ENCODE measurements at places on chromosomes 3 and 15.

GRCh38 chr3:177382944-177383343, 185.7 kb upstream of the TBL1XR1 start:
- DNase-seq, result no peak

- peak; percentile 81 for DNase-seq
These were observed 80.6 kb upstream of the CHD2 start for GRCh38 chr15:92819278-92820235.

DNA sequence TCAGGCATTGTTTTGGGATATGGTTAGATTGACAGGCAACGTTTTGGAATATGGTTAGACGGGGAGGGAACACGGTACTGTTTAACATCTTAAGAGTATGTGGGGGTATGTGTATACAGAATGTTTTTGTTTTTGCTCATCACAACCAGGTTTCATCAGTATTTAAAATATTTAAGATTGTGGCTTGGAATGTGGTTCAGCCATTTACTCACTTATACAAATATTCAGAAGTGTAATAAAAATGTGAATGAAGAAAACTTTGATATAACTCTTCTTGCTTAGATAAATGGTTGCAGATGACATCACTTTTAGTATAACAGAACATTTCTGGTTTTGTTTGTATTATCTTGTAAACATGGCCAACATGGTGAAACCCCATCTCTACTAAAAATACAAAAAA, 3.9 kb upstream of the PAK2 start:
- DNase-seq, result no peak

GRCh38 chr15:61974759-61975158, 85.5 kb downstream of the VPS13C start:
- DNase-seq, result peak; percentile 59

GRCh38 chr3:111033470-111034050, 38.1 kb upstream of the NECTIN3 start:
- no peak for DNase-seq

- DNase-seq, result no peak
These were observed 89.0 kb upstream of the LPP start for GRCh38 chr3:188064831-188065493.

DNA sequence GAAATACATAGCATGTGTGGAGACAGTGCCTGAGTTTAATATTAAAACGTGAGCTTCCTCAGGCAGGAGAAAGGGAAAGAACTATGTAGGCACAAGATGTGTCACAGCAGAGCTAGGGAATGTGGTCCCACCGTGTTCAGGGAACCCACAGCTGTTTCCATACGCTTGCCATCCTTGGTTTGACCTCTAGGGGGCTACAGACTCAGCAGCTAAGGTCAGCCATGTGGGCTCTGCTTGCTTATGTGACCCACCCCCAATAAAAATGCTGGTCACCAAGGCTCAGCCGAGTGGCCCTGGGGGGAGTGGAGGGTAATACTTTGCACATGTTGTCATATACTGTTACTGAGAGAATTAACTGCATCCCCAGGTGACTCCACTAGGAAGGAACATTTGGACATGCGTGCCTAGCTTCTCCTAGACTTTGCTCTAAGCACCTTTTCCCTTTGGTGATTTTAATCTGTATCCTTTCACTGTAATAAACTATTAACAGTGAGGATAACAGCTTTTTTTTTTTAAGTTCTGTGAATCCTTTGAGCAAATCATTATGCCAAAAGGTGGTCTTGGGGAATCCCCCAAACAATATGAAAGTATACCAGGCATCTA, 3.3 kb downstream of the TUBGCP5 start:
- DNase-seq, result peak; percentile 2

GRCh38 chr15:93333796-93334195, 244.8 kb upstream of the RGMA start:
- no peak for DNase-seq

DNA sequence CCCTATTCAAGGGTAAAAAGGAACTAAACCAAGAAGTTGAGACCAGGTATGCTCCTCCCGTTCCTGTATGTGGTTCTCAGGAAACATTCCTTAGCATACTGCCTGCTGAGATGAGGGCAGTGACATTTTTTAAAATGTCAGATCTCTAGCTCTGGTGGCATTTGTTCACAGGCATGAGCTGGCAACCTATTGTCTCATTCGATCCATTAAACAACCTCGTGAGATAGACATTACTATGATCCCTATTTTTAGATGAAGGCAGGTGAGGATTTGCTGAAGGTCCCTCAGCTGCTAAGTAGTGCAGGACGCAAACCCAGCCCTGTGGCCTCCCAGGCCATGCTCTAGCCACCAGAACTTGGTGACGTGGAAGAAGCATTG, 74.9 kb downstream of the SIDT1 start:
- no peak for DNase-seq

- DNase-seq, result no peak
These were observed 257.7 kb upstream of the PROK2 start for GRCh38 chr3:72042397-72043203.

All from NCI-H1092 treated with DMSO at 0.1 percent for 48 hours (cell line).